ENCODE measurements at places on chromosomes 3 and 15.

GRCh38 chr15:29090617-29091466 is 178.8 kb downstream of the NSMCE3 start:
- DNase-seq: peak; percentile 48

DNA sequence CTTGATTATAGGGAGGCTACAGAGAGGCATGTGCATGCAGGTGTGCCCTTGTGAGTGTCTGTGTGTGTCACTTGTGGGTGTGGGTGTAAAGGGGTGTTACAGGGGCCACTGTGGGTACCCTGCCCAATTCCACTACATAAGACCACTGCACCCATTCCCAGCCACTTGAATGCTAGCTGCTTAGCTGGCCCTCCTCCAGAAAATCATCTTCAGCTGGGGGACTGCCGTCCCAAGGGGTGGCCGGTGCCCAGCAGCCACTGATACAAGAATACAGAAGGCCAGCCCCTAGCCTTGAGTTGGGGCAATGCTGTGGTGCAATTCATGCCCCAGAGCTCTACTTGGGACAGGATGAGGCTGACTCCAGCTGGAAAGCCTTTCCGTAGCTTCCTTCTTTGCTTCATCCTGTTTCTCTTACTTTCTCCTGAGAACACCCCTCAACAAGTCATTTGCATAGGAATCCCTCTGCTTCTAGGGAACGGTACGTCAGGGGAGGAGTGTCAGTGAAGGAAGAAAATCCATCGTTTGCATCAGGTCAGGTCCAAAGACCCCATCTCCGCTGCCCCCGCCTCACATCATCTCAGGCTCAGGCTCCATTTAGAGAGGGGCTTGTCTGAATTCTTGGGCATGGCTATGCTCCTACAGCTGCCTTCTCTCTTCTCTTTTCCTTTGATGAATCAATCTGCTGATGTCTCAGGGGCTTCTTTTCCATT is 72.0 kb downstream of the SCN5A start:
- no peak for DNase-seq

GRCh38 chr3:97692389-97692788 is 72.2 kb upstream of the ARL6 start:
- DNase-seq: no peak

- no peak for DNase-seq
Measured at GRCh38 chr3:61078048-61078752, 173.1 kb downstream of the FHIT start.

- DNase-seq: no peak
Measured at GRCh38 chr3:104149154-104149553, 1217.6 kb upstream of the ALCAM start.

DNA sequence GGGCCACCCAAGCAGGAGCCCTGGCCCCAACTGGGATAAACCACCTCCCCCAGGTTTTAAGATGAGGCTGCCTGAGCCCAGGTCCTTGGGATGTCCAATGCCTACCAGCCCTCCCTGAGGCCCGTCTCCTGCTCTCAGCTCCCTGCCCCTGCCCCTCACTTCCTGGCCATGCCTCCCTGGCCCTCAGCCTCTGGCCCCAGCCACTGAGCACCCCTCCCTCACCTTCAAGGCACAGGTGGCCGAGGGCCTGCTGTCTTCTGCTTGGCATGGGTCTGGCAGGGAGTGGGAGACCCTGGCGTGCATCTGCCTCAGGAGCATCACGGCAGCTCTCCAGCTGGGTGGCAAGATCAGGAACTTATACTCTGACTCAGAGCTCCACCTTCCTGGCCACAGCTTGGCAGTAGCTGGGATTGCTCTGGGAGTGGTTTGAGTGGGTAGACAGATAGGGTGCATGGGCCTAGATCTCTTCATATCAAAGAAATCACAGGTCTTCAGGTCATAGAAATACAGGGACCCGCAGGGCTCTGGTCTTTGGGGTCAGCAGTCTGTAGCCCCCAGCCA is at the start of gene PLA2G4E:
Gene PLA2G4E (minus strand): TSS at position 330 of the 561 bp plus-strand sequence. CDS start 12 bp downstream, at position 318.
- DNase-seq: no peak

DNA sequence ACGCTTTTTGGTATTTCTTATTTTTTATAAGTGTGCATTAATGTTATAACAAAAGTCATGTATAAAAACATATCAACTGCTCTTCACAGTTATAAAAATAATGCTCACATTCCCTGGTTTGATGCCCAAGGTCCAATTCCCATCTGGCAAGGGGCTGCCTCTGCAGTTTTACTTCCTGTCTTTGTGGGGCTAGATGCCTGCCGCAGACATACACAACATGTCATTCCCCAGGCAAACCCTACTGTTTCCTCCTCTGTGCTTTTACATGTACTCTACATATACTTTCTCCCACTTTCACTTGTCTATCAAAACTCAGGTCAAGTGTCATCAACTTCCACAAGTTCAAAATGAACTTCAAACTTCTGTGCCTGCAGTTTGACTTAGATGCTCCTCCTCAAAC is 60.5 kb upstream of the ETV5 start:
- DNase-seq: no peak

- DNase-seq: no peak
Measured at GRCh38 chr3:106317141-106318055, 448.6 kb upstream of the CBLB start.

- no peak for DNase-seq
Measured at GRCh38 chr3:99607151-99607550, 31.2 kb upstream of the COL8A1 start.

- DNase-seq: peak; percentile 9
Measured at GRCh38 chr3:114706591-114707232, 412.9 kb downstream of the TIGIT start.

- DNase-seq: no peak
Measured at GRCh38 chr15:44102675-44103254, 92.3 kb downstream of the FRMD5 start.

DNA sequence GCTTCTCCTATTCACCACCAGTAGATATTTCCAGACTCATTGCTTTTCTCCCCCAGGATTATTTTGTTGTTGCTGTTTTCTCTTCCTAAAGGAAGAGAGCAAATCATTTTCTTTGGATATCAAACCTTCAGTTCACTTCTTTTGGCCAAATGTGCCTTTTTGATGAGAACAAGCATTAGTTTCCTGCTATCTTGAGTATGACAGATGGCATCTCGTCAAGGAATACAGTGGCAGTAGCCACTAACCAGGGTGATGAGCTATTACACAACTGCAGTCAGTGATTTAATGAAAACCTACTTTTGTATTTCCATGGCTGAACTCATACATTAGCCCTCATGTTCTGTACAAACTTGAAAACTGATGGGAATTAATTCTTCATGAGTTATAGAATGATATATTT is 354.6 kb downstream of the CADM2 start:
- no peak for DNase-seq

DNA sequence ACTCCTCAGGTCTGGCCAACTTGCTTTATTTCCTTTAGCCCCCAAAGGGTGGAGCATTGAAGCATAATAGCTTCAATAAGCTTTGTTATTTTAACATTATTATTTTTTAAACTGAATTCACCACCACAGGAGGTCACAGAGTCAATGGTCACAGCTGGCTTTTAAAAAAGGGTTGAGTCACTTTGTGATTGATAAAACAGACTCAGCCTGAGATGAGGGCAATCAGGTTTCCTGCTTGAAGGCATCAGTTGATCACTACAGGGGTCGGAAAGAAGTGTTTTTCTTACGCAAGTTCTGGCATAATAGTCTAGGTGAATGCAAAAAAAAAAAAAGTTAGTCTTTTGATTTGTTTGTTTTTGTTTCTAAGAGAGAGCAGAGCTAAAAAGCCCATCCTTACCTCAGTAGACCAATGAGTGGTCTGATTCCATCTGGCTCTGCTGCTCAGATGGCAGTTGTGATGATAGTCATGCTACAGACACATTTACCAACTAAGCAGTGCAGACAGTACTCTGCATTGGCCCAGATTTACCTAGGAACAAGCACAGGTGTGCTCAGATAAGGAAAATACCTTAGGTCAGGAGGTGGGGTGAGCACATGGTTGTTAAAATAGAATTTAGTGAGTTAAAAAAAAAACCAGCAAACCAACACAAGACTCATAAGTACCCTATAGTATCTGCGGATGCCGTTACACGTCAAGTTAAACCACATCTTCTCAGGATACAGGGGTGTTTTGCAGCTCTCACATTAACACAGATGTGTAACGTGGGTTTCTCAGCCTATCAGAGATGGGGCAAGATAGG is 22.6 kb downstream of the ZNF80 start:
- peak; percentile 14 for DNase-seq

DNA sequence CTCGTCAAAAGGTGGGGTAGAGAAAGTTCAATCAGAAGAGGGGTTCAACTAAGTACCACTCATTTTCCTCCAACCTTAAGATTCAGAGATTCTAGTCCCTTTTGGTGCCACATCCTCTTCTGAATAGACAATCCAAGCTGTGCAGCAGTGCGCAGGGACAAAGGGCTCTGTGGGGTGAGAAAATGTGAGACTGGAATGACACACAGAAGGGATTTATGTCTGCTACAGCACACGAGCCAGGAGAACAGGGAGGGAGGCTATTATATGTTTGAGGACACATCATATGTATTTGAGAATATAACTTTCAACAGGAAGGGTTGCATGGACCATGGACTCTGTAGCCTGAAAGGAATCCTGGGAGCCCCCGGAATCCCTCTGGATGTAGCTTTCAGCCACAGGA is 33.0 kb downstream of the LSM3 start:
- no peak for DNase-seq

- no peak for DNase-seq
Measured at GRCh38 chr3:99833617-99834205, 16.0 kb downstream of the CMSS1 start.

- DNase-seq: no peak
Measured at GRCh38 chr15:62068810-62069167, 2.0 kb downstream of the C2CD4A start.

DNA sequence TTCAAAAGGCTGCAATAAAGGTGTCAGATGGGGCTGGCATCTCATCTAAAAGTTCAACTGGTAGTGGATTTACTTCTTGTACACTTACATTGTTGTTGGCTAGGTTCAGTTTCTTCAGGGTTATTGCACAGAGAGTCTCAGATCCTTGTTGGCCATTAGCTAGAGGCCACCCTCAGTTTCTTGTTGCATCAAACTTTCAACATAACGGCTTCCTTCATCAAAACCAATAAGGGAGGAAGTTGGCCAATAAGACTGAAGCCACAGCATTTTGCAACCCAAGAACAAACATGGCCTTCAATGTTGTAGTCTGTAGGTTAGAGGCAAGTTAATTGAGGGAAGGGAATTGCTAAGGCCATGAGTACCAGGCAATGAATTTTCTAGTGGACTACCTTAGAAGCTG is 218.0 kb downstream of the ZBBX start:
- DNase-seq: no peak

DNA sequence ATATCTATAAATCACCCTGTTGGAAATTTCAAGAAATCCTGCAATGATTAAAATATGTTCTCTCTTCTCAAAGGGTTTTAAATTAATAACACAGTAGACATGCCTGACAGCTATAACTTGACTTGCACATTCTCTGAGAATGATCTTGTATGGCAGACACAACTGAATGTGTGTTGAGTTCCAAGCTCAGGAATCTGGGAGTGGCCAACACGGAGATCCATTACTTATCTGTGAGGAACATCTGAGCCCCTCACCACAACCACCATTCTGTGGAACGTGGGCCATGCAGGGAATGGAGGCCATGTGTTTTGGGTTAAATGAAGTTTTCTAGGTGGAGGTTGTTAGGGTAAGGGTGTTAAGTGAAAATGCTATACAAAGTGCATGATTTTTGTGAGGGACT is 105.3 kb upstream of the CHMP2B start:
- no peak for DNase-seq

DNA sequence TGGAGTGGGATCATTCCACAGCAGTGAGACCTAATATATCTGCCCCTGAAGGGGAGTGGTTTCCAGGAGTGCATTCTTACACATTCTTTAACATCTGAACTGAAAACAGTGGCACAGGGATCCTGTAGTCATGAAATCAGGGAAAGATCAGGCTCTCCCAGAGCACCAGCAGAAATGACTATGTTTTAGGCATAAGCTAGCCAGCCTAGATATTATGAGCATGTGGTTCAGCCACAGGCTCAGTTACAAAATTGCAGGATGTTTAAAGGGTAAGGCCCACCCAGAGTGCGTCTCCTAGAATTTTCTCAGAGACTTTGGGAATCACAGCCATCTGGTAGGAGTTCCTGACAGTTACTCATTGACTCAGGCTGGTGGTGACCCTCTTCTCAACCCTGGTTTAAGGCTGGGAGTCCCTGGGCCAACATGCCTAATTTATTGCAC is 20.9 kb downstream of the FSTL1 start:
- no peak for DNase-seq

DNA sequence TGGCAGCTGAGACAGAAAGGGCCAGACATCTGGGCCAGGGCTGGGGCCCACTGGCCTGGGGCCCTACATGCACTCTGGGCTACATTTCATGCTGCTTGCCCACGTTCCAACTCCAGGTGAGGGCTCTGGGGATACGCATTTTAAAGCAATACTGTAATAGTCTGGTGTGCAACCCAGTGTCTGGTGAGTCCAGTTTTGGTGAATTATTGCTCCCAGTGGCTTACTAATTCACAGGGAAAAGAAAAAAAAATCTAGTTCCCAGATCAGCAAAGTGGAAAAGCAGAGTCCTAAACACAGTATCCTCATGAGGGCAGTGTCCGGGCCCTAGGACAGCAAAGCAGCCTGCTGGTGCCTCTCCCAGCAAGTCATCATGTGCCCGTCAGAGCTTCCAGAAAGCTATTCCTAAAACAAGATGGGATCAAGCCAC is 82.4 kb downstream of the CCNL1 start:
- DNase-seq: no peak

DNA sequence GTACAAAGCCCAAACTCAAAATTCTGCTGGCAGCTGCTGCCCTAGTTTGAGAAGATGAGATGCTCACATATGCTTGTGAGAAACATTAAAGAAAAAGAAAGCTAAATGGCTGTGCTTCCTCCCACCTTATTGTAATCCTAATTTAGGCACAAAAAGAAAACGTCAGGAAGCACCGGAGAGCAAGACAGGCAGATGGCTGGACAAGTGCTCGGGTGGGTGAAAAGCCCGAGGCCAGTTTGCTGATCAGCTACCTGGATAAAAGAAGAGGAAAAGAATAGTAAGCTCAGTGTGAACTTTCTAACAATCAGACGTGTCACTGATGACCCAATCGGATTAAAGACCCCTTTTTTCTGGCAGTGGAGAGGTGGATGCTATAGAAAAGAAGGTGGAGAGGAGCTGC is 368.0 kb upstream of the ATP10A start:
- DNase-seq: peak; percentile 42

GRCh38 chr3:13016083-13016720 is 57.0 kb downstream of the IQSEC1 start:
- peak; percentile 50 for DNase-seq

DNA sequence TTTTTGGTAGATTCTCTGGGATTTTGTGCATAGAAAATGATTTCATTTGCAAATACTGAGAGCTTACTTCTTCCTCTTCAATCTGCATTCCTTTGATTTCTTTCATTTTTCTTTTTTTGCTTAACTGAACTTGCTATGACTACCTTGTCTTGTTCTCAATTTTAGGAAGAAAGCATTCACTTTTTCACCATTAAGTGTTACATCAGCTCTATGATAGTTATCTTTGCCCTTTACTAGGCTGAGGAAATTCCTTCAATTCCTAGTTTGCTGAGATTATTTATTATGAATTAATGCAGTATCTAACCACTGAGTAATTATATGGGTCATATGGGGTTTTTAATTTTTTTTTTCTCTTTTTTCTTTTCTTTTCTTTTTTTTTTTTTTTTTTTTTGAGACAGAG is 172.8 kb downstream of the PEAK1 start:
- DNase-seq: no peak

Data from ELF-1 (cell line).